CD4-positive, alpha-beta T cell treated with Interleukin-2 at 100 ng/mL for 4 hours (primary cell): ENCODE measurements at places on chromosomes 7 and 10.

GRCh38 chr7:138226001-138226476 is 149.8 kb downstream of the AKR1D1 start:
- DNase-seq, result no peak

- no peak for DNase-seq
These were observed 5.0 kb downstream of the PPIF start for GRCh38 chr10:79352035-79352877.

- DNase-seq, result no peak
These were observed 120.6 kb downstream of the BAMBI start for GRCh38 chr10:28797904-28798371.

GRCh38 chr10:33833566-33833965 is 499.1 kb upstream of the NRP1 start:
- DNase-seq, result no peak

GRCh38 chr7:117333168-117333567 is 10.3 kb upstream of the WNT2 start:
- DNase-seq, result no peak

GRCh38 chr7:85561706-85562105 is 374.9 kb upstream of the SEMA3D start:
- DNase-seq, result no peak

- peak; percentile 41 for DNase-seq
These were observed 33.5 kb downstream of the REEP3 start for GRCh38 chr10:63554657-63555056.

DNA sequence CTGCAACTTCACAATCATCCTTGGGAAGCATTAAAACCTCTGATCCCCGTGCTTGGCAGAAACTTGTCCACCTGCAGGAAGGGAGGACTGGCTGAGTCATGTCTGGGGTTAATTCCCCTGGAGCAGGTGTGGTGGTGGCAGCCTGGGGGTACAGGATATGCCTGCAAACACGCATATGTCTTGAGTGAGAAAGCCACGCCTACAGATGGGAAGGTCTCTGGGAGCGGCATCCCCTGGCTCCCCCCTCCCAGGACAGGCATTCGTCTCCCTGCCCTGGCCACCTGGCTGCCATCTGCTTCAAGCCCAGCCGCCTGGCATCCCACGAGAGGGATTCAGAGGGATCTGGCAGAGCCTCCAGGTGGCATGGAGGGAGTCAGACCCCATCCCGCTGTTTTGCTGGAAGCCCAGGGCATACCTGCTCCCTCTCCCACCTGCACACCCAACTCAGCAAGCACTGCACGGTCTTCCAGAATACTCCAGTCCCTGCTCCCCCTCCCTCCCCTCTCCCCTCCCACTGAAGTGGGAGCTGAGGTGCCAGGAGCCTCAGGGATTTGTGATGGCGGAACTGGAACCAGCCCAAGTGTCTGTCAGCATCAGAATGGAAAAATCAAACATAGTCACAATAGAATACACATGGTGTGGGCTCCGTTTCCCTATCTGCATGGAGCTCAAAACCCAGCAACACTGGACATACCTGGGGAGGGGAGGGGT is 61.0 kb downstream of the CAMK2B start:
- DNase-seq, result no peak

- no peak for DNase-seq
These were observed 192.8 kb upstream of the GDF10 start for GRCh38 chr10:47107007-47107747.

DNA sequence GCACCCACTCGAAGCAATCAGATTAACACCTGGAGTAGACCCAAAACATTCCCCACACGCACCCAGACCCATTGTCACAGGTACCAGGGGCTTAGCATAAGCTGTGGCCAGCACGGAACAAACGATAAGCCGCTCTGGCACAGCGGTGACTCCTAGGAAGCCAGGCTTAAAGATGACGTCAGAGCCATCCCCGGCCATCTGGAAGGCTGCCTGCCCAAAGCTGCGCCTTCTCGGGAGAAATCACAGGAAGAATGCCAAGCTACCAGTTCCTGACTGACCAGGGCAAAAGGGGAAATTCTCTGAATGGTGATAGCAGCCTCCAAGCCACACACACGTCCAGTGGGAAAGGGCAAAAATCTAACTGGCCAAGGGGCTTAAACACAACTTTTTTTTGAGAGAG is 13.0 kb upstream of the WIPI2 start:
- no peak for DNase-seq

GRCh38 chr7:997404-998395 is 14.7 kb downstream of the CYP2W1 start:
- DNase-seq, result no peak

GRCh38 chr7:36527549-36527913 is 137.9 kb downstream of the ANLN start:
- DNase-seq, result no peak

GRCh38 chr10:82335831-82336230 is 460.8 kb downstream of the NRG3 start:
- DNase-seq, result no peak

GRCh38 chr7:28591041-28591674 is 178.8 kb downstream of the CREB5 start:
- no peak for DNase-seq

DNA sequence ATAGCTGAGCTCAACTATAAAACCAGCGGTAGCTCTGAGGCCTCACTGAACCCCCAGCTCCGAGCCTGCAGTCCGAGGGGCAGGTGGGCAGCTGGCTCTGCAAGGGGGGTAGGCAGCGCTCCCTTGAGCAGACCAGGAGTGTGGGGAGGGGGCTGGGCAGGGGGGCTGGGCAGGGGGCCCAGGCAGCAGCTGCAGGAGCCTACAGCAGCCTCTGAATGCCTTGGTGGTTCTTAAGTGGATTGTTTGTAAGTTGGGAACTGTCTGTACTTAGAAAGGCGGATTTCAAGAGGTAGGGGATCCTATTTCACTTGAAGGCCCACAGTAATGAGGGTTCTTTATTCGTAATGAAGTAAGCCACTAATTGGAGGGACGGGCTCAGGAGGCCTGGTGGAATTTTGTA is 72.3 kb downstream of the ICA1 start:
- DNase-seq, result no peak

DNA sequence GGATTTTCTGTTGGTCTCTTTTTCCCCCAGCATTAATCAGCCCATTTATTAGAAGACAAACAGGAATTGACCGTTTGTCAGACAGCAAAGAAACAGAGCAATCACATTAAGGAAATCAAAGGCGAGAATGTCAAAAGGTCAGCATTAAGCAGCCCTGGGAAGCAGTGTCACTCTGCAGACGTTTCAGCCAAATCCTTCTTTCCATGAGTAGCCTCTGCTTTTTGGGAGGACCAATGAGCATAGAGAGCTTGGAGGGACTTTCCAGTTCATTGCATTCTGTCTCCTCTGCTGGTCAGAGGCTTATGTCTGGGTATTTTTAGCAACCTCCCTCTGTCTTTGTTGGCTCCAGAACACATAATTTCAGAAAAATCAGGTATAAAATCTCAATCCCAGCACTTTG is 481.4 kb downstream of the GALNT17 start:
- DNase-seq, result no peak

DNA sequence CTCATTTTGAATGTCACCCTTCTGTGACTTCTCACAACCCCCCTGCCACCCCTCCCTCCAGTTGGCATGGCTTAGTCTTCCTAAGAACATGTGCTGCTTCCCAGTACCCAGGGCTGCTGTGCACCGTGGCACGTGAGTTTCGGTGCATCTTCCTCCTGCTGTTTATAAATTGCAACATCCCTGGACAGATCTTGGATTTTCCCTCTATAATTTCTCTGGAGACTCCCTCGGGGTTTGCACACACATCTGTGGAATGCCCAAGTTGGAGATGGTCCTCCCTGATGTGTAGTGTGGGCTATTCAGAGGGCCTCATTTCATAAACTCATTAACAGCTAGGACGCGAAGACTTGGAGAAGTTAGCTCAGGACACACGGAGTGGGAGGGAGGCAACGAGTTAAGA is 52.9 kb downstream of the IKZF1 start:
- no peak for DNase-seq

- no peak for DNase-seq
These were observed 59.7 kb downstream of the DNAJB6 start for GRCh38 chr7:157396316-157397035.

DNA sequence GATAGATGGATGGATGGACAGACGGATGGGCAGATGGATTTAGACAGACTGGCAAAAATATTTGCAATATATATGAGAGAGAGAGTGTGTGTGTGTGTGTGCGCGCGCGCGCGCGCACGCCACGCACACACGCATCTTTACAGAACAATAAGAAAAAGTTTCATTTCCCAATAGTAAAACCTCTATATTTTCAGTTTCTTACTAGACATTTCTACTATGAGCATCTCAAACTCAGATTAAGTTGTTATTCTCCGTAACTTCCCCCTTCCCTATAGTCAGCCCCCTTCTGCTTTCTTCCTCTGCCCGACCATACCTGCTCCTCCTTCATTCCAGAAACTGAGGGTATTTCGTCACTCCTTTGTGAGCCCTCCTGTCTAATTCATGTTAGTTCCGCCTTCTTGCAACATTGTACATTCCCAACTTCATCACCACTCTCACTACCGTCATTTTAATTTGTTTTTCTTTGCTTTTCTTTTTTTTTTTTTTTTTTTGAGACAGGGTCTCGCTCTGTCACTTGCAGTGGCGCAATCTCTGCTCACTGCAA is 154.4 kb upstream of the SH2B2 start:
- no peak for DNase-seq

DNA sequence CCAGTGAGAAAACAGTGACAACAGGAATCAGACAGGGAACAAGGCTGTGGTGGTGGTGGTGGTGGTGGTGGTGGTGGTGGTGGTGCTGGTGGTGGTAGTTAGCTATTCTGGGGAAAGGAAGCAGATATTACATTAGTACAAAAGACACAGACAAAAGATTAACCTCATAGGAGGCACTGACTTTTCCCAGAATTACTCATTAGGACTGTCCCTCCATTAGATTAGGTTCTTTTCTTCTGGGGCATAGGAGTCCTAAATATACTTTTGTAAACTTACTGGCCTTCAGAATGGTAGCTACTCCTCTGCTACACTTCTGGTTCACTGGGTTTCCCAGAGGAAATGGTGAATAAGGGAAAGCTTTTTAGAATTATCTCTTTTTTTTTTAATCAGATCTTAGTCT is 156.6 kb upstream of the SEMA3D start:
- DNase-seq, result no peak

GRCh38 chr7:51234139-51234538 is 82.5 kb downstream of the COBL start:
- DNase-seq, result no peak

GRCh38 chr7:30799206-30799975 is 28.2 kb downstream of the MINDY4 start:
- no peak for DNase-seq

DNA sequence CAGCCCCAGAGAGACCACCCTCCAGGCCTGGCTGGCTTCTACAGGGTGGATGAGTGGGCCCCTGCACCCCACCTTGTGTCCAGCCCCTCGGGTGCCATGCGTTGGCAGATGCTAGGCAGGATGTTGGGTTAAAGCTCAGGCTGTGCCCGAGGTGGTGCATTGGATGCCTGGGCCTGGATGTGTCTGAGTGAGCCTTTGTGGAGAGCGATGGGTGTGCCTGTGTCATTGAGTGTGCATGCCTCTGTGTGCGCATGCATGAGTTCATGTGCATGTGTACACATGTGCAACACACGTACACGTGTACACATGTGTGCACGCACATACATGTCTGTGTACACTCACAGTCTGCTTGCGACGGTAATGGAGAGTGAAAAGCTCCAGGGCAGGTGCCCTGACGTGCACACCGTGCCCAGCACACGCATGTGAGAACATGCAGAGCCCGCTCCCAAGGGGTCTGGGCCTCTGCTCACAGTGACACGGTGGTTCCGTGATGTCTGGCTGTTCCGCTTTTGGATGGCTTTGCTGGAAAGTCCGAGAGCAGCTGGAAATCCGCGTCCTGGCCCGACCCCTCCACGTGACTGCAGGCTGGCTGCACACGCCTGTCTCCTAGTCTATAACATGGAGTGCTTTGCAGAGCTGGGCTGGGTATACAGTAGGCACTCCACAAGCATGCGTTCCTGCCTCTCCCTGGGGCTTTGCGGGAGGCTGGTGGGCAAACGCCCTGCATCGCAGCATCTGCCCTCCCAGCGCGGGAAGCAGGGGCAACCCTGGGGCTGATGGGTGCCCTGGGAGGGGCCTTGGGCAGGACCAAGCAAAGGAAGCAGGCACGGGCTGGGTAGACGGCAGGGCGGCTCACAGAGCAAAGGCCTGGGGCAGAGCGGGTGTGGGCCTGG is 36.9 kb downstream of the ELFN1 start:
- no peak for DNase-seq

DNA sequence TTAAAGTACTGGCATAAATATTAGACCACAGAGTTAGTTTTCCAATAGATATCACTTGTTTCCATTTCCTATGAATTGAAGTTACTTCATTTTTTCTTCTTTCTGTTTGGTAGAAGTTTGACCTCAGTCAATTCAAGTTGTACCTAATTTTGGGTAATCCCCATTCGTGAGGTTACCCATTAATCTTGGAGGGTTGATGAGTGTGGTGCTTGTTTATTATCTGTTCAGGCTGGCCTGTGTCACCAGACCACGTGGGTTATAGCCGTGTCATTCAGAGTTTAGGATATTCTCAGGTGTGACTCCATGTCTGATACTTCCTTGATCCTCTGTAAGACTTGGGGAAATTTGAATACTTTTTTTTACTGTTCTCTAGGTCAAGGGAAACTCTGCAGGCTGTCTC is 133.9 kb upstream of the TPK1 start:
- DNase-seq, result no peak

- peak; percentile 85 for DNase-seq
These were observed 1.1 kb upstream of the KBTBD2 start for GRCh38 chr7:32892521-32893206.

GRCh38 chr7:155824227-155824886 is 12.1 kb upstream of the SHH start:
- no peak for DNase-seq

GRCh38 chr7:128454808-128455542 is 703 bp upstream of the HILPDA start:
- DNase-seq, result no peak

DNA sequence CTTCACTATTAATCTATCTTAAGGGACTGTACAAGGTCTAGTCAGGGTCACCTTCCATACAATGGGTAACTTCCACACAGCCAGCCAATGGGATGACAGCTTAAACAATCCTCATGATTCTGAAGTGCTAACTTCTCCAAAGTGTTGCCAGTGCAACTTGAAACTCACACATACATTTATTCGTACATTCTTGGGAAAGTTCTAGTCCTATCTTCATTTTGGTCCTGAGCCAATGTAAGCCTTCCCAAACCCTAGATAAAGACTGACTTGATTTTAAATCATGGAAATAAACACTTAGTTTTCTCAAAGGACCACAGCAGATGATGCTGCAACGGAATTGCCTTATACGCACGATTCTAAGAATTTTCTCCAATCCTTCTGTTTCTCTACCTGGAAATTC is 117.5 kb upstream of the COL1A2 start:
- DNase-seq, result no peak

DNA sequence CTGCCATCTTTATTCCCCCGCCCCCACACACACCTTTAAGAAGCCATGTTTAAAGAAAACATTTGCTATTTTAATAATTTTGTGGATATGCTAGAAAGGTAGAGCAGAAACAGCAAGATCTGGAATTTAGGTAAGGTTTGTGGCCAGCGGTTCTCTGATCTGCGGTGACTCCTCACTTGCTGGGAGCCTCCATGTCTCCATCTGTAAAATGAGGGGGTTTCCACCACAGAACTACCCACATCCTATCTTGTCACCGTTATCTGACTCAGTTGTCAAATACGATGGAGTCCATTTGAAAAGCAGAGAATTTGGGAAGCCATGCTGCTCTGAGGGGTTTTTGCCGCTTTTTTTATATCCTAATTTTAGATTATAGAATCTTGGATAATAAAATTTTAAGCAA is 23.3 kb downstream of the MACC1 start:
- DNase-seq, result no peak
